ENCODE measurements at places on chromosomes 3 and 15.

- no peak for DNase-seq
Observed at GRCh38 chr15:99099661-99100060, 5.2 kb upstream of the SYNM start.

DNA sequence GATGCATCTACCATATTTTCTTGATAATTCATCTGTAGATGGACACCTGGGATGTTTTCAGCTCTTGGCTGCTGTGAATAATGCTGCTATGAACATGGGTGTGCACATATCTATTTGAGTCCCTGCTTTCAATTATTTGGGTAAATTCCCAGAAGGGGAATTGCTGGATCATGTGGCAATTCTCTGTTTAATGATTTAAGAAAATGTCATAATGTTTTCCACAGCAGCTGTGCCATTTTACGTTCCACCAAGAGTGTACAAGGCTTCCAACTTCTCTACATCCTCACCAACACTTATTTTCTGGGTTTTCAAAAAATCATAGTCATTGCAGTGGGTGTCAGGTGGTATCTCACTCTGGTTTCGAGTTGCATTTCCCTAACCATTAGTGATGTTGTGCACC is 64.4 kb downstream of the NSMCE3 start:
- no peak for DNase-seq

DNA sequence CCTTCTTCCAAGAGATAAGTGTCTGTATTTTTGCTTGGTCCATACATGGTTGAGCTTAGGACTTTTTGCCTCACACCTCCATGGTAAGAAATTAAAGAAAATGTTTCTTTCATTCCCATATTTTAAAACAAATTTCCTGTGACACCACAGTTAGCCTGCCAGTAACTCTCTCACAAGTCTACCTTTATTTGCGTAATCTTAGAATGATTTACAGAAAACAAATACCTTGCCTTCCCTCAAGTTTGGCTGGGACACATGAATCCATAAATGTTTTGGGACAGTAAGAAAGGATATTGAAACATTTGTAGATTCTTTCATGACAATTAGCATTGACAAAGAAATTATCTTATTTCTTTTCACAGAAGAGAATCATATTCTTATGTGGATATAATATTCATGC is 3.8 kb upstream of the ARL14 start:
- no peak for DNase-seq

DNA sequence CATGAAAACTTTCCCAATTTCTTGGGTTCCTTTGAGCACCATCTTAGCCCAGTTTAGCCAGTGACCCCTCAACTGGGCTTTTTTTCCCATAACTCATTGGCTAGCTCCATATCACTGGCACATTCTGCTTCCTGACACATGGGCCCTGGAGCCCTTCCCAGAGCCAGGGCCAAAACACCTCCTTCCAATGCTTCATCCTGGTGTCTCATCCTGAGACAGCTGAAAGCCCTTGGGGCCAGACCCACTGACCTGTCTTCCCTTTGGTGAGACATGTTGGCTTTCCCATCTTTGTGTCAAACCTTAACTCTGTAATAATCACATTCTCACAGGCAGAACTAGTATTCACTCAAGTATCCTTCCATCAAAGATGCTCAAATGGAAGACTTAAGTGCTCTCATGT is 82.6 kb upstream of the SMAD3 start:
- no peak for DNase-seq

Data from endothelial cell of umbilical vein (primary cell).